T-helper 2 cell treated with Interferon-gamma antibody and Interleukin-4, amounts not matched to agents 100 ng/mL and 5 ng/mL, for 36 hours (primary cell): ENCODE measurements at places on chromosomes 3 and 15. TPM values are rescaled to one million over a fixed set of nuclear protein-coding genes. Genes with fewer than 3 reads are reported as not detected.

Gene OR5AC2
- total RNA-seq: not detected in 2 replicates

Gene GOLGA6L7
- total RNA-seq: not detected in 2 replicates

Gene GNAT1
- total RNA-seq: not detected in 2 replicates

Gene CA12
- not detected in 2 replicates for total RNA-seq

Gene SPATA12
- not detected in 2 replicates for total RNA-seq

Gene DNAJA4
- 39.2 and 39.5 TPM in 2 replicates for total RNA-seq
